ENCODE measurements at places on chromosomes 6 and 20. TPM values are rescaled to one million over a fixed set of nuclear protein-coding genes. Genes with fewer than 3 reads are reported as not detected.

SPTLC3 gene
- total RNA-seq: 14.8 TPM

PLCB4 gene
- 13.0 TPM for total RNA-seq

SNAI1 gene
- total RNA-seq: 1.8 TPM

ZNF341 gene
- total RNA-seq: 1.2 TPM

ALDH8A1 gene
- total RNA-seq: 0.29 TPM

KCNK15 gene
- 81.3 TPM for total RNA-seq

TMEM170B gene
- 3.8 TPM for total RNA-seq

CLPSL2 gene
- total RNA-seq: not detected

TRIM38 gene
- total RNA-seq: 13.0 TPM

TNFRSF21 gene
- total RNA-seq: 2.1 TPM

AARS2 gene
- total RNA-seq: 6.5 TPM

DNA sequence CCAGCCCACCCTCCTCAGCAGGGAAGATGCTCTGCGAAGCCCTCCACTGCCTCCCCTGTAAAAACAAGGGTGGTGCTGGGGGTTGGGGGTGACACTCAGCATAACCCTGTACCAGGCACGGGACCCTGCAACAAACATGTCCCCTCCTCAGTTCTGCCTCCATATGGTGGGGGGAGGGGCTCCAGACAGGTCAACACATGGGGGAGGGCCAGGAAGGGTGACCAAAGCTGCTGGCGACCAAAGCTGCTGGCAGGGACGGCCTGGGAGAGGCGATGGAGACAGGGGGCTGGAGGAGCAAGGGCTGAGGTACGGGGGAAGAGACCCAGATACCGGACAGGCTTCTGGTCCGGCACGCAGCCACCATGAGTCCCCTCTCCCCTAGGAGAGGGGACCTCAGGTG, 123.2 kb downstream of the TAF4 start:
- DNase-seq: peak; percentile 52

GRCh38 chr6:13638626-13639025, 23.5 kb downstream of the NOL7 start:
- no peak for DNase-seq

GRCh38 chr6:93021235-93021915, 398.0 kb downstream of the EPHA7 start:
- DNase-seq: peak; percentile 6

DNA sequence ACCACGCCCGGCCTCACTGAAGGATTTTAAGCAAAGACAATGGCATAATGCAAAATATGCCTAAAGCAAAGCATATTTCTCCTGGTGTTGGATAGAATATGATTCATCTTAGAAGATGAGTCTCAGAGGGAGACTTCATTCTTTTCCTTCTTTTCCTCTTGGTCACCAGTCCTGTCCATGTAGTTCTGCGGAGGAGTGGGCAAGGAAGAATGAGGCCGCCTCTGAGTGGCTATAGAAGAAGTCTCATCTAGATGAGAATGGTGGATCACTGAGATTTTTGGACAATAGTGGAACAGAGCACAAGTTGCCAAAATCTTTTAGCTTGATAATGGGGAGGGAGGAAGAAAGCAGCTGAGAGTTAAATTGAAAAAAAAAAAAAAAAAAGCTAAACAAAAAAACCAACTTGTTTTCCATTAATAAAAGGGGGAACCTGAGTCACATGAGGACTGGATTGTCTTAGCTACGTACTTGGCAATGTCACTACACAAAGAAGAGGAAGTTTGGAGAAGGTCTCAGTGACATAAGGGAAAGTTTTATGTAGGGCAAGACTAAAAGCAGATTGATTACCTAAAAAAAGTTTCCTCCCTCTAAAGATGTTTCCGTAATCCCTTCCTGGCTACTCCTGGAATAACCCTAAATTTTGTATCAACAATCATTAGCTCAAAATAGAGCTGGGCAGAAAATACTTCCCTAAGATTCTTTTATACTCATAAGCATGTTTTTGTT, 6.0 kb downstream of the CD83 start:
- peak; percentile 83 for DNase-seq

DNA sequence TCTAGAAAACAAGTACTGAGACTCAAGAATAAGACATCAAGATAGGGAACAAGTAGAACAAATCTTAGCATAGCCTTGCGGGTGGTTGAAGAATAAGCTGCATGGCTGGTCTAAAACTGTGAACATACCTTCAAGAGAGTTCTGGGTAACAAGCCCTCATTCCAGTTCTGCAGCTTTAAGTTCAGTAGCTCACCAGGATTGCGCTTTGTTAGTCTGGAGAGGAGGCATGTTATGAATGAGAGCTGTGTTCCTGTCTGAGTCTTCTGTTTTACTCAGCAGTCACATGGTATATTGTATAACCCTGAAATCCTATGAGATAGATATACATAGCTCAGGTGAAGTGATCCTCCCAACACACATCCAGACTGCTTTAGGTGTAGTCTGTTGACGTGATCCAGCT, 406.6 kb upstream of the IRAK1BP1 start:
- no peak for DNase-seq

DNA sequence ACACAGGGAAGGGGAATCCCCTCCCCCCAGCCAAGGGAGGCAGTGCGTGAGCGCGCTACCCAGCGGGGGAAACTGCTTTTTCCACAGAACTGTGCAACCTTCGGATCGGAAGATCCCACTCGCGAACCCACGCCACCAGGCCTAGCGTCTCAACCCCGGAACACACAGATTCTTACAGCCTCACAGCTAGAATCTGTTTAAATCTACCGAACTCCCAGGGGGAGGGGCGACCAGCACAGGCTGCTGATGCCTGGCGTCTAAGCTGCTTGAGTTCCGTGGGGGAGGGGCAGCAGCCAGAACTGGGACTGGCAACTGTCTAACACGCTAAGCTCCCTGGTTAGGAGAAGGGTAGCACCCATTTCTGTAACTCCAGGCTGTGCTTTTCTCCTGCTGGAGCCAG, 217.3 kb upstream of the TENT5A start:
- DNase-seq: no peak

- peak; percentile 68 for DNase-seq
Measured at GRCh38 chr6:1695546-1696462, 86.1 kb downstream of the FOXC1 start.

DNA sequence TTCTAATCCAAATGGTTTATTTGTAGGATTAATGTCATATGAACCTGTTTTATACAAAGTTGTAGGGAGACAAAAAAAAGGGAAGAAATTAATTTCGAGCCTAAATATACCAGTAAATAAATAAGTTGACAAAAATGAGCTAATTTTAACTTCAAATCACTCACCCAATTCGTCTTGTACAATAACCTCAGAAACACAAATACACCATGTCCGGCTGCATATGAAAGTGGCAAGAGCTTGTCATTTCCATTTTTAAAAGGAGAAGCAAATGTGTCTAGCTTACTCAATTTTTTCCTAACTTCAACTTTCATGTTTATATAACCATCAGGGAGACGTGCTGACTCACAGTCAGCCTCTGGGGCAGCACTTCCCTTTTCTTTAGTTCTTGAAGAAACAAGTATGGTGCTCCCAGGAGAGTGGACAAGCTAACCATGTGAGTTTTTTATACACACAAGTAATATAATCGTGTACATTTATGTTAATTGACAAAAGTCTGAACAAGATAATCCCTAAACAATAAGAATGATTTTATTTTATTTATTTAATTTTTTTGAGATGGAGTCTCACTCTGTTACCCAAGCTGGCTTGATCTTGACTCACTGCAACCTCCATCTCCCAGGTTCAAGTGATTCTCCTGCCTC, 55.5 kb upstream of the SGK1 start:
- DNase-seq: no peak

DNA sequence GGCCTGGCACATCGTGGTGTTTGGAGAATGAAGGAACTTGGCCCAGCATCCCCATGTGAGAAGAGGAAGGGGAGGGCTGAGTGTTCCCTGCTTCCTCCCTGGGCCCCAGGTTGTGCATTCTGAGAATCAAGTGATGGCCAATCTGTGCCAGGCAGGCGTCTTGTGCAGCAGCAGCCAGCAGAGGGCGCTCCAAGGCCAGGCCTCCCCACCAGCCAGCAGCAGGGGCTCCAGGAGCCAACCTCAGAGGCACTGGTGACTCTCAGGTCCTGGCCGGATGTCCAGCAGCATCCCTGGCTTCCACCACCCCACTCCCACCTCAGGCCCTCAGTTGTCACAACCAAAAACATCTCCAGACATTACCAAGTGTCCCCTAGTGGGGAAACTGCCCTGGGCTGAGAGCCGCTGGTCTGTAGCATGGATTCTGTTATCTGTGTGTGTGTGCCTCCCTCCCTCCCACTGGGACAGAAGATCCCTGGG, 192.0 kb downstream of the PREX1 start:
- peak; percentile 98 for DNase-seq

GRCh38 chr6:113854531-113855499, 2.3 kb upstream of the MARCKS start:
- DNase-seq: peak; percentile 95

DNA sequence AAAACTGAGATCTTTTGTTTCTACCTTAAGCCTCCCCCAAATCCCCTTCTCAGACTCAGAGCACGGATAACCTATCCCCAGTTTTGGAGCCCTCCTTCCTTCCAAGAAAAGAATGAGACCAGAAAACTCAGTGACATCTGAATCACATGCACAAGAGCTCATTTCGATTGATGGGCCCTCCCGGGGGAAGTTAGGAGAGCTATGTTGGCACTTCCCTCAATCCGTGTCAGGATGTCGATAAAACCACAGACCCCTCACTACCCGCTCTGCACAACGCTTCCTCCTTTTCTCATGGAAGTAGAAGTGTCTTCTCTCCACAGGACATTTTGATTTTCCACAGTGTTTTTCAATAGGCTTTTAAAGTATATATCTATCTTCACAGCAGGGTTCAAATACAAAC, 332.4 kb downstream of the HACE1 start:
- DNase-seq: no peak

DNA sequence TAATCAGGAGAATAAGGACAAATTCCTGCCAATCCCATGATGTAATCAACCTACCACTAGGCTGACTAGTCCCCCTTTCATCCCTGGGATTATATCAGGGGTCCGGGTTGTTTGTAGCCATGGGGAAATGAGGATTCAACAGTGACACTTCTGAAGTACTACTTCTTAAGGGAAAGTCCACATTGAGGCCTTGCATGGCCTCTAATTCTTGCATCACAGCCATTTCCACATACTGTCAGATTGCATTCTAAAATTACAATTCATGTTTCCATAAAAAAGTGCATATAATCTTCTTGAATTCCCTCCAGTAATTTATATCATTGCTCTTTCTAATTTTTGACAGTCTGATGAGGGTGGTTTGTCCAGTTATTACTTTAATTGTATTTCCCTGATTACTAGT, 184.2 kb downstream of the PHF3 start:
- no peak for DNase-seq

GRCh38 chr6:80689716-80690395, 583.4 kb downstream of the BCKDHB start:
- no peak for DNase-seq

DNA sequence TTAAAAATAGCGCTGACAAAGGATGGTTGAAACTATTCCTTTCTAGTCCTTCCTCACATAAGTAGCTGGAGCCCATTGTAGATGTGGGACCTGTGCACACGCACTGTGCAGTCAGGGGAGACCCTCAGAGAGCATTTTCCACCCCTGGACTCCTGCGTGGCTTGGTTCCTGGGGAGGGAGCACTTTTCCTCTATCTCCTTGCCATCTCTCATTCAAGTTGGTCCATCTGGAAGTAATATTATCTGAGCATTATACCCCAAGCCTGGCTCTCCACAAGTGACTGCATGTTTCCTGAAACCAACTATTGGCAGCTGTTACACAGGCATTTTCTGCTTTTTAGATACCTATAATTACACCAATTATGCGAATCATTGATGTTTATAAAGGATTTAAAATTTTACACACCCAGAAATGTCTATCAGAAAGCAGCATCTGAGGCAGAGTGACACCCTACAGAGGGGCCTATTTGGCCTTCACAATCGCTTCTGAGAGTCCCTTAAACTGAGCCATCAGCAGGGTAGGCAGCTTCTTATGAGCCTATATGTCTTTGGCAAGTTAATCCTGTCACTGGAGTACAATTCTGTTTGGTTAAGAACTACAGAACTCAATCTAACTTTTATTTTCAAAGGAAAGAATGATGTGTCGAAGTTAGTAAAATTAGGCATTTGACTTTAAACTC, 18.7 kb downstream of the SOX4 start:
- no peak for DNase-seq

DNA sequence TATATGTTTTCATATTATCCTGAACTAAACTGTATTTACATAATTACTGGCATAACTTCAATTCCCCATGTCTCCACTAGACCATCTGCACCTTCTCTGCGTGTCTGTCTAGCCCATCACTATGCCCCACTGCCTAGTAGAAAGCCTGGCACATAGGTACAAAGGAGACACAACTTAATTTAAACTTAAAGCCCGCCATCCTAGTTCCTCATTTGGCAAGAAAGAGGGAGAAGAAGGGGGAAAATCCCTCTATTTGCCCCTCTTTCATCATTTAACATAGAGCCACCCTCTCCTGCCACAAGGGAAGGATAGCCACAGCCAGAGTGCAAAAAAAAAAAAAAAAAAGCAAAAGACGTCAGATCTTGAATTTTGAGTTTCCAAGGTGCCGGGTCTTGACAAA, 1.8 kb downstream of the PKIG start:
- DNase-seq: no peak

- DNase-seq: no peak
Measured at GRCh38 chr20:45467861-45468260, 1.7 kb upstream of the WFDC2 start.

GRCh38 chr6:157541618-157542413, 160.8 kb downstream of the ZDHHC14 start:
- no peak for DNase-seq

- no peak for DNase-seq
Measured at GRCh38 chr6:149443411-149444181, 41.2 kb downstream of the ZC3H12D start.

DNA sequence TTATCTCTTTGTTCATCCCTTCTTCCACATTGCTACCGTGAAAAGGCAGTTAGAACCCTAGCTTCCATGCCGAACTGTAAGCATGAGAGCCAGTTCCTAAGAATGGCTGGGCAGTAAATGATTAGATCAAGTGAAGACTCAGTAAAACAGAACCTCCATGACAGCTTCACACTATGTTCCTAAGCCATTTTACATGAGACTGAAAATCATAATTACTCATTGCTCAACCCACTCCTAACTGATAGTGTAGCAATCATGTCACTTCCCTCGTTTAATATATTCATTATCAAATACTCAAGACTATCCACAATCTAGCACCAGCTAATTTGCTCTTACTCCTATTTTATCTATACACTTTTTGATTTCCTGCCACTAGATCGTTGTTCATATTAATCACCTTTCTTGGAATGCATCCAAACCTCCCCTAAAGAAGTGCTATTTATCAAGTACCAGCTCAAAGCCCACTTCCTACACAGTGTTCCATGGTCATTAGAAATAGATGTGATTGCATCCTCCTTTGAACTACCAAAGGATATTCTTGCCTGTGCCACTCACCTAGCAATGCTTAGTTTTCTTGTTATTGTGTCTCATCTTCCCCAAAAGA, 6.0 kb downstream of the TMEM30A start:
- no peak for DNase-seq

- DNase-seq: no peak
Measured at GRCh38 chr6:53484476-53485280, 60.2 kb downstream of the GCLC start.

- DNase-seq: peak; percentile 84
Measured at GRCh38 chr6:107576852-107577251, 86.9 kb downstream of the SOBP start.

- DNase-seq: no peak
Measured at GRCh38 chr6:159023893-159024292, 20.9 kb downstream of the TAGAP start.

All from osteoblast (primary cell).